ENCODE measurements at places on chromosomes 4 and X. TPM values are rescaled to one million over a fixed set of nuclear protein-coding genes. Genes with fewer than 3 reads are reported as not detected.

The FUNDC2 gene
- total RNA-seq, result 39.1 TPM

The TSPAN6 gene
- 14.8 TPM for total RNA-seq

The RGN gene
- not detected for total RNA-seq

The ENAM gene
- not detected for total RNA-seq

The PPEF1 gene
- total RNA-seq, result not detected

The FUNDC1 gene
- total RNA-seq, result 17.5 TPM

The TRIM75 gene
- total RNA-seq, result not detected

The LRCH2 gene
- total RNA-seq, result 0.04 TPM

The CITED1 gene
- total RNA-seq, result not detected

The NPFFR2 gene
- total RNA-seq, result not detected

The PROM1 gene
- not detected for total RNA-seq

The ALAS2 gene
- total RNA-seq, result not detected

The XK gene
- total RNA-seq, result 0.46 TPM

The FAM9B gene
- total RNA-seq, result not detected

Data from hair follicular keratinocyte (primary cell).